Coronary artery (tissue), 2 donors: ENCODE measurements at places on chromosomes 7 and 10.

- no peak for DNase-seq
These were observed 4.7 kb downstream of the ATP5MF start for GRCh38 chr7:99461221-99461620.

GRCh38 chr10:98309366-98310355 lies 41.7 kb upstream of the LOXL4 start:
- no peak for DNase-seq

DNA sequence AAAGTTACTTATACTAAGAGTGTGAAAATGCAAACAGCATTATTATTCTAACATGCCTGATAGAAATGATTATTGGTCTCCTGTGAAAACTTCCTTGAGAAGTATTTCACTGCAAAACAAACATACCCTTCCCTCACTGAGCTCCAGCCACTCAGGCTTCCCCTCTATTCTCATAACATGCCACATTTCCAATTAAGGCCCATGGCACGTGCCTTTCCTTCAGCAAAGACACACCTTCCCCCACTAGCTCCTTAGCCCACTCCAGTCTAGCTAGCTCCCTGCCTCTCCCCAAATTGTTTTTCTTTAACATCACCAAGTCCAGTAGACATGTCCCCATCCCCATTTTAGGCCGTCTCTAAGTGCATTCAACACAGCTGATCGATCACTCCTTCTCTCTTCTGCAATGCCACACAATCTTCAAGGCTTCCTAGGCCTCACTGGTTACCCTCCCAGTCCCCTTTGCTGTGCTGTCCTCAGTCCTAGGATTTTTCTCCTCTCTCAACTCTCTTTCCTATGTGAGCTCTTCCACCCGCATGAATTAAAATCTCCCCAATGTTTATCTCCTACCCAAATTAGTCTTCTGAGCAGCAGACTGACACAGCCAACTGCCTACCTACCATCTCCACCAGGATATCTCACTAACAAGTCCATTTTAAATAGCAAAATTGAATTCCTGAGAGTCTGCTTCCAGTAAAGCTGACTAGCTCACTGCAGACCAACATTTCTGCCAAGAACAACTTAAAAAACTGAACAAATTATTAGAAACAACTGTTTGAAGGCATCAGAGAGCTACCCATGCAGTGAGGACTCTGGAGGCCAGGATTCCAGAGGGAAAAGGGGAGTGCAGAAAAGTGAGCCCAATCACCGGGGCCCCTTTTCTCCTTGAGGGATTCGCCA lies 11.9 kb downstream of the CYTH3 start:
- DNase-seq, result no peak

GRCh38 chr10:10293041-10293440 lies 724.6 kb upstream of the CELF2 start:
- DNase-seq, result no peak

- DNase-seq, result peak; percentile 53
These were observed 35.5 kb downstream of the CALML3 start for GRCh38 chr10:5560142-5560816.

GRCh38 chr10:84521013-84521412 lies 192.6 kb downstream of the CCSER2 start:
- no peak for DNase-seq

- no peak for DNase-seq
These were observed 966.2 kb downstream of the SORCS1 start for GRCh38 chr10:106198275-106198674.

GRCh38 chr10:70537398-70538194 lies 59.0 kb downstream of the PALD1 start:
- DNase-seq, result no peak
